ENCODE measurements at places on chromosomes 1 and 21.

DNA sequence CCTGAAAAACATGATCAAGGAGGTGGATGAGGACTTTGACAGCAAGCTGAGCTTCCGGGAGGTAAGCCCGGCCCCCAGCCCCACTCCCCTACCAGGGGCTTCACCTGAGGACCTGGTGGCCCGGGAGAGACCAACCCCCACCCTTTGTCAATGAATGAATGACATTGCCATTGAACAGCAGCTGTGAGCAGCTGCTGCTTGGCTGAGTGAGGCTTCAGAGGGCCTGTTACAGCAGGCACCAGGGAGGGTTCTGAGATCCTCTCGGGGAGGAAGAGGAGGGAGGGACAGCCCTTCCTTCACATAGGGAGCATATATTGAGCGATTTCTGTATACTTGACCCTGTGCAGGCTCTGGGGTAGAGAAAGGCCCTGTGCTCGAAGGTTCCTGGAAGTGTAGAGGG is 12.3 kb upstream of the CTRC start:
- no peak for DNase-seq

DNA sequence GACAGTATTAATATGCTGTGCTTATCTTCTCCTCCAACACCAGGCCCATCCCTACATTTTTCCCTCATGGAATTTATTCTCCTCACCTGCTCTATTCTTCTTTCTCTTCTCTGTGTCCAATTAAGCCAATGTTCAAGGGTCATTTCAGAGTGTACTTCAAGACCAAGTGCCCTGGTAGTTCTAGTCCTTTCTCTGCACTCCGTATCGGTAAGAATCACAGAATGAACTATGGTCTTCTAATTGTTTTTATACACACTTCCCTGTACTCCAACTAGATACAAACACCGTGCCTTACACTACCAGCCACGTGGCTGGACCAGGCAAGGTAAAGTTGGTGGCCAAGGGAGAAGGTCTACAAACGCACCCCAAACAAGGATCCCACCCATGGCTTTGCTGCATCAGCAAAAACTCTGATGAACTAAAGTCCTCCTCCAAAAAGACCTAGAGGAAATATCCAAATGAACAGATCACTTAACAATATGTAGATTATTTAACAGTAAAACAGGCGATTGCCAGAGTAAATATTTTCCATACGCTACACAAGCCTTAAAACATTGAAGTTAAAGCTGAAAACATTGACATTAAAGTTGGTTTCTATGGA is 40.1 kb upstream of the LPAR3 start:
- DNase-seq, result no peak

DNA sequence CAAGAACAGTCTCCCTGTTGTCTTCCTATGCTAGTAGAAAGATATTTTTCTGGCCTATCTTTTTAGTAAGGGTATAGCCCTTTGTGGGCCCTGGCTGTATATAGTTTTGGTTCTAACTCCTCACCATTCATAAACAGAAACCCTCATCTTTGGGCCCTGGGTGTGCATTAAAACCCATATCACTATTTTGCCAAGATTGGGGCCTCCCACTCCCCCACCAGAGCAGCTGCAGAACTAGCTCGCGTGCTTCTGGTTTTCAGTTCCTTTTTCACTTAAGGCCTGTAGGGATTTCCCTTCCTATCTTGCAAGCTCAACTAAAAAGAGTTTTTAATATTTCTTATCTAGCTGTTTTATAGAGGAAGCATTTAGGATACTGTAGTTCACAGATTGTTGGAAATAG is 106.4 kb downstream of the RGL1 start:
- no peak for DNase-seq

DNA sequence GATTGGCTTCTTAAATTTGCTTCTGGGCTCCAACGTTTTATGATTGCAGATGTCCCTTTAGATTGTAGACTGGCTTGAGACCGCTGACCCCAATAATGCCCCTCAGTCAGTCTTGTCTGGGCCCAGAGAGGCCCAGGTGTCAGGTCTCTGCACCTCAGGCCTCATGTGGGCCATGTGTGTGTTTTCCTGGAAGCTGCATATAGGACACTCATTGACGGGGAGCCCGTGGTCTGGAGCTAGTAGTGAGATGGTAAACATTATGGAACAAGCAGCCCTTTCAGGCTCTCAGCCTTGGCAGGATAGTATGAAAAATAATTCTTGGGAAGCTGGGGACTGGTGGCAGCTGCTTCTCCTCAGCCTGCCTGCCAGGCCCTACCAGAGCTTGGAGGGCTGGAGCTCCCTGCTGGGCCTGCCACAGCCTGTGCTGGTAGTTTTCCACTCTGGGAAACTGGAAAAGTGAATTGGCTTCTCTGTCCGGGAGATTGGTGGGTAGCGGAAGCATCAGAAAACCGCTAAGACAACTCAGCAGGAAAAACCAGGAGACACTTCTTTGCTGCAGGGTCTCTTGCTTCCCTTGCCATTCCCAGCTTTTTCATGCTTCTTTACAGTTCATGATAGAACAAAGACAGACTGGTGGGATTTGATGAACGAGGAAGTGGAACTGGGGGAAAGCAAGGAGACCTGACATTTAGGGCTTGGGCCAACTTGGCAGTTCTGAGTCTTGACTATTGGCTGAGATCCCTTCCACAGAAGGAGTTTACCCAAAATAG is 57.8 kb upstream of the HSD17B7 start:
- peak; percentile 11 for DNase-seq

GRCh38 chr1:113269168-113269963 is 120.9 kb upstream of the MAGI3 start:
- no peak for DNase-seq

DNA sequence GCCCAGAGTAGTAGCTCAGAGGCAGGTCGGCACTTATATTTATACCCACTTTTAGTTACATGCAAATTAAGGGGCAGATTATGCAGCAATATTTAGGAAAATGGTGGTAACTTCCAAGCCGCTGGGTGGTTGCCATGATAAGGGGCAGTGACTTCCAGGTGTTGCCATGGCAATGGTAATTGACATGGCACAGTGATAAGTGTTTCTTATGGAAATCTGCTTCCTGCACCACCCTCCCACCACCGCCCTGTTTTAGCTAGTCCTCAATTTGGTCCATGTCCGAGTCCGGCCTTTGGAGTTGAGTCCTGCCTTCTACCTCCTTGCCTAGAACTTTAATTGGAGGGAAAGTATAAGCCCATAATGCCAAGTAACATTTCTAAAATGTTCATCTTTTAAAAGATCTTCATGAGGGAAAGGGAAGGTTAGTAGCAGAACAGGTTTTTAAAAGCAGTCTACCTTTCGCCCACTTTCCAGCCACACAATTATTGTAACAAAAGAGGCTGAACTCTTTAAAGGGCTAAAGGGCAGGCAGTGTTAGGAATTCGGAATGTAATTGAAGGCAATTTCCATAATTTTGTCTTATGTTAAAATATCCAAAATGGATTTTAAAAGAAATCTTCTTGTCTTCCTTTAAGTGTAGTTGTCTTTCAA is 21.7 kb downstream of the ZBTB8B start:
- no peak for DNase-seq

DNA sequence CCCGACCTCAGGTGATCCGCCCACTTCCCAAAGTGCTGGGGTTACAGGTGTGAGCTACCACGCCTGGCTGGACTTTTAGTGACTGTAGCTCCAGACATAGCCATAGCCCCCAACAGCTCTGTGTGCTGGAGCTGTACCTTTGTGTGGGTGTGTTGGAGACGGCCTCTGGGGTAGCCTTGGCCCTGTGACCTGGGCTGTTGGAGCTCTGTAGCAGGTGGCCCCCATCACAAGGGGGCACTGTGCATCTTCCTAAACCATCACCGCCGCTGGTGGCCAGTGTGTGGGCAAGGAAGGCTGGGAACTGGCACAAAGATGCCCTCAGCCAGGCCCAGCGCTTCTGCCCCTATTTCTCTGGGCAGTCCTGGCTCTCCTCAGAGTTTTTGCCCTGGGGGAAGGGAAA is 38.4 kb upstream of the FOXO6 start:
- DNase-seq, result no peak

DNA sequence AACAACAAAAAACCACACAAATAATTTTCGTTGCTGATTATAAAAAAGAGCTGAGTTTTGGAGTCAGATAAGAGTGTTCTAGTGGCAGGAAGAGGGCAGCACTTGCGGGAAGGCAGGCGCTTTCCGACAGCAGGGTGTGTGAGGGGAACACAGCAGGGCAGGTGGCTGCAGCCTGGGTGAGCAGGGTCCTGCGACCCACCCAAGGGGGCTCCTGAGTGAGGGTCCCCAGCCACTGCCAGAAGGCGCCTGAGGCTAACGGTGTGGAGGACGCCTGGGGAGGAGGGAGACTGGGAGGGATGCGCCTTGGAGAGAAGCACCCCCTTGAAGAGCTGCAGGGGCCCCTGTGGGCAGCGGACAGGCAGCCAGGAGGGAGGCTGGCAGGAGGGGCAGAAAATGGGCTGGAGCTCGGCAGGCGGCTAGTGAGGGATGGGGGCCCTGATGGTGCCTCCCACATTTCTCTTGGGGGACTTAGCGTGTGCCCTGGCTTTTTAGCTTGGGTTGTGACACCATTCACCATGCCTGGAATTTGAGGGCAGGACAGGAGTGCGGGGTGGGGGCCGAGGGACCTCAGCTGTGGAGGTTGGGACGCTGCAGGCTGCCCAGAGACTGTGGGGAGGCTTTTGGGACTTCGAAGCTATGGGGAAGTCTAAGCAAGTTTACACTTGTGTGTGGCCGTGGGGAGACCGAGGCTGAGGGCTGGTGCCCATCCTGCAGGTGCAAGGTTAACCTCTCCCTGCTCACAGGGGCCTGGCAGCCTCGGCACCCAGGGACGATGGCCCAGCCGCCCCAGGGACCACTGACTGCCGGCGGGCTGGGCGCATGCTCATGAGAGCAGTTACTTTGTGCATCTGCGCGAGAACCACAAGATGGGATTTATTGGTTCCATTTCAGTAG is 111.4 kb downstream of the SIK1 start:
- DNase-seq, result no peak

DNA sequence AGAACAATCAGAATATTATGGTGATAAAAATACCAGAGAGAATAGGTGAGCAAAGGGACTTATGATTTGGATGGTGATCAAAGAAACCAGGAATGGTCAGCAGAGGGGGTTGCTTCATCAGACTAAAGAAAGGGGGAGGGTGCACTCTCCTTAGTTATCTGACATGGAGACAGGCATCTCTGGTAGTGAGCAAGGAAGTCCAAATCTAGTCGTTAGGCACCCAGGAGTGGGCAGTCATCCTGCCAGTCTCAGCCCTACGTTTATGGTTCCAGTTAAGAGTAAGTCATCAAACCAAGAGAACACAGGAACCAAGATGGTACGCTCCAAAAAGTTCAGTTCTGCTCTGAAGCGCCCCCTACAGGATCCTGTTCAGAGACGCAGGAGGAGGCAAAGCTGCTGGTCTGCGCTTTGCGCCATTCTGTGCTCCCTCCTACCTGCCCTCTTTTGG is 28.6 kb downstream of the EBNA1BP2 start:
- no peak for DNase-seq

DNA sequence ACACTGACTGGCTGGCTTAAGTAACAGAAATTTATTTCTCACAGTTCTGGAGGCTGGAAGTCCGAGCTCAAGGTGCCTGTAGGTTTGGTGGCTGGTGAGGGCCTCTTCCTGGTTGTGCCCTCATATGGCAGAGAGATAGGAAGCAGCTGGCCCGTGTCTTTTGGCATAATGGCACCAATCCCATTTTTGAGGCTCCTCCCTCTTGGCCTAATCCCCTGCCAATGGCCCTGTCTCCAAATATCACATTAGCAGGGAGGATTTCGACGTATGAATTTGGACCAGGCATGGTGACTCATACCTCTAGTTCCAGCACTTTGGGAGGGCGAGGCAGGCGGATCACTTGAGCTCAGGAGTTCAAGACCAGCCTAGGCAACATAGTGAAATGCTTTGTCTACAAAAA is 37.4 kb downstream of the AGPAT3 start:
- DNase-seq, result no peak

DNA sequence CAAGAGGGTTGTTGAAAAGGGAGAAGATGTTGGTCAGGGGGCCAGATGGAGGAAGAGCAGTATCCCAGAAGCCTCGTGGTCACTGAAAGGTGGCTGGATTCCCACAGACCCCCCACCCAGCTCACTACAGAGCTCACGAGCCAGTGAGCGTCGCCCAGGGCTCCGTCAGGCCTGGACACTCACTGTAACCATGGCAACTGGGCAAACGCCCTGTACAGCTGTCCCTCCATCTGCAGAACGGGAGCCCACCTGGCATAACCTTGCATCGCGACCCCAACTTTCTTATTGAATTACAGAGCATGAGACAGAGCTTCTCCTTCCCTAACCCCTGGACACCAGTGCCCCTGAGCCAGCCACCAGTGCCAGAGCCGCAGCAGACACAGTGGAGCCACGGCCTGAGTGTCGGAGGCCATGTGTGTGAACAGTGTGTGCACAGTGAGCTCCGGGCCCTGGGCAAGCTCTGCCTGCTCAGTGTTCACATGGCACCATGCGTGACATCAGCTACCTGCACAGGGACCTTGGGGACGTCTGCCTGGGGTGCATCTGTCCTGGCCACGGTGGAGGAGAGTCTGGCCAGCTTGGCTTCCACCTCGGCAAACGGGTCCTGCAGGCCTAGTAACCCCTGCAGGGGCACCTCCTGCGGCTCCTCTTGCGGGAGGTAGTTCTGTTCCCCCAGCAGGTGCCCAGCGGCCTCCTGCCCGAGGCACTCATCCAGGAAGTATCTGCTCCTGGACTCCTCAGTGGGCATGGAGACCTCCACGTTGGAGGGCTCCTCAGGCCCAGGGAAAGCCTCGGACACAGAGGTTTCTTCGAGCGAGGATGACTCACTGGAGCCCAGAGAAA is 25.9 kb upstream of the DDOST start:
- no peak for DNase-seq

- no peak for DNase-seq
These were observed 3.7 kb downstream of the SLC19A1 start for GRCh38 chr21:45538381-45539045.

GRCh38 chr1:156368889-156369684 is at the start of gene RHBG:
TSS of gene RHBG (plus strand) at chr1:156369211. CDS start at chr1:156369250, 39 bp downstream.
- DNase-seq, result no peak

- no peak for DNase-seq
These were observed 133.3 kb upstream of the GPR52 start for GRCh38 chr1:174314433-174314832.

DNA sequence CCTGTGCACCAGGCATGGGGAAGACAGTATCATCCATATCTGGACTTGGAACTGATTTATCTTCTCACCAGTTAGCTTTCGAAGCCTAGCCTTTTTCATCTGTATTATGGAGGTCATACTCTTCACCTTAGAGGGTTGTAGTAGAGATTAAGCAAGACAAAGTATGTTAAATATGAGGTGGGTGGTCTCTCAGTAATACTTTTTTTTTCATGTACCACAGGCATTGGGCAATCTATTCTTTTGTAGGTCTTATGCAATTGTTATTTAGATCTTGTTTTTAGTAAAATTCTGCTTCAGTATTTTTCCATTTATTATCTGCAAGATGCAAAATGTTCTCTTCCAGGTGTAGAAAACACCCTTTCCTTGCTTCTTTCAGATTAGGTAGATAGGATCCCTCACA is 35.2 kb upstream of the OR2B11 start:
- DNase-seq, result no peak

DNA sequence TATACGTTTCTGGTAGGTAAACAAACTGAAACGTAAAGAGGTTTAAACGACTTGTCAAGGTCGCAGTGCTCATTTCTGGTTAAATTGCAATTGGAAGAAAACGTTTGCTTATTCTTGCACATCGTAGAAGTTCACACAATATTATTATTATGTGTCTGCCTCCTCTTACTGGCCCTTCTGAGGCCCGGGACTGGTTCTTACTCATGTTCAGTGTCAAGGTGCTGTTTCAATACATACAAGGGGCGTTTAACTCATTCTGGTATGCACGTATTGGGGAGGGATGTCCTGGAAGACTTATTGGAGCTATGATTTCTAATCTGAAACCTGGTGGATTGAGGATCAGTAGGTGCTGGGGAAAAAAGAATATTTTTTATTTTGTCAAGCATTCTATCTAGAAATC is 932 bp downstream of the RPF1 start:
- no peak for DNase-seq
